ENCODE measurements at places on chromosomes 12 and 14.

GRCh38 chr12:93580682-93581081 lies 8.2 kb downstream of the SOCS2 start:
- no peak for DNase-seq

GRCh38 chr12:92365333-92365732 lies 219.7 kb upstream of the BTG1 start:
- no peak for DNase-seq

DNA sequence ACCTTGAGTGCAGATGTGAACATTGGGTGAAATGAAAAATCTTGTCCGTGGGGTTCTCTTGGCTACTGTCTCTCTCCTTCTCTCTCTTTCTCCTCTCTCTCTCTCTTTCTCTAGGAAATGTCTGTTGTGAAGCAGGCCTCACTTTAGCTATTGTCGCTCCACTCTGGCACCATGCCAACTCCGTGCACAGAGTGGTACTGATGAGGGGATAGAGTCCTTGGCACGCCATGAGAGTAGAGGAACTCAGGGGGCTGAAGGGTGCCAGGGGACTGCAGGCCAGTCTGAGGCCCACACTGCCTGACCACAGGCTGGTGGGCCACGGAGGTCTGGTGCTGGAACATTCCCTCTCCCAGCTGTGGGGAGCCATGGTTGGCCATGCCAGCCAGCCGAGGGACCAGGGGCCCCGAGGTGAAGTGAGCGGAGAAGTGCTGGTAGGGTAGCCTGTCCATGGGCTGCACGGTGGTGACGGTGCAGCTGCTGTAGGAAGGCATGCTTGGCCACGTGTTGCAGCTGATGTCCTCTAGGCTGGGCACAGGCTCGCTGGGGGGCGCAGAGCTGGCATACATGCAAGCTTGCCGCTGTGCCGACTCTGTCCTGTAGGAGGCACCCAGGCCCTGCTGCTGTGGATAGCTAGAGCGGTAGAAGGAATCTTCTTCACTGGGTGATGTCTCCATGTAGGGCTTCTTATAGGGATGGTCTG lies 50.4 kb downstream of the TBX5 start:
- DNase-seq: no peak

DNA sequence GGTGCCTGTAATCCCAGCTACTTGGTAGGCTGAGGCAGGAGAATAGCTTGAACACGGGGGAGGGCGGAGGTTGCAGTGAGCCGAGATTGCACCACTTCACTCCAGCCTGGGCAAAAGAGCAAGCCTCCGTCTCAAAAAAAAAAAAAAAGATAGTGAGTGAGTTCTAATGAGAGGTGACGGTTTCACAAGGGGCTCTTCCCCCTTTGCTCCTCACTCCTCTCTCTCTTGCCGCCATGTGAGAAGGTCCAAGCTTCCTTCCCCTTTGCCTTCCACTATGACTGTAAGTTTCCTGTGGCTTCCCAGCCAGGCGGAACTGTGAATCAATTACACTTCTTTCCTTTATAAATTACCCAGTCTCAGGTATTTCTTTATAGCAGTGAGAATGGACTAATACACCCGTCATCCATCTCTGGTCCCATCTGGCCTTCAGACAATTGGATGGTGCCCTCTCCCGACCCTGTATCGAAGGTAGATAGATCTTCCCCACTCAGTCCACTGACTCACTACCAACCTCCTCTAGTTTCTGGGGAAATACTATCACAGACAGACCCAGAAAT lies 27.0 kb upstream of the RCOR1 start:
- DNase-seq: no peak

- no peak for DNase-seq
These were observed 1.3 kb upstream of the RNU6-7 start for GRCh38 chr14:32200368-32201192.

DNA sequence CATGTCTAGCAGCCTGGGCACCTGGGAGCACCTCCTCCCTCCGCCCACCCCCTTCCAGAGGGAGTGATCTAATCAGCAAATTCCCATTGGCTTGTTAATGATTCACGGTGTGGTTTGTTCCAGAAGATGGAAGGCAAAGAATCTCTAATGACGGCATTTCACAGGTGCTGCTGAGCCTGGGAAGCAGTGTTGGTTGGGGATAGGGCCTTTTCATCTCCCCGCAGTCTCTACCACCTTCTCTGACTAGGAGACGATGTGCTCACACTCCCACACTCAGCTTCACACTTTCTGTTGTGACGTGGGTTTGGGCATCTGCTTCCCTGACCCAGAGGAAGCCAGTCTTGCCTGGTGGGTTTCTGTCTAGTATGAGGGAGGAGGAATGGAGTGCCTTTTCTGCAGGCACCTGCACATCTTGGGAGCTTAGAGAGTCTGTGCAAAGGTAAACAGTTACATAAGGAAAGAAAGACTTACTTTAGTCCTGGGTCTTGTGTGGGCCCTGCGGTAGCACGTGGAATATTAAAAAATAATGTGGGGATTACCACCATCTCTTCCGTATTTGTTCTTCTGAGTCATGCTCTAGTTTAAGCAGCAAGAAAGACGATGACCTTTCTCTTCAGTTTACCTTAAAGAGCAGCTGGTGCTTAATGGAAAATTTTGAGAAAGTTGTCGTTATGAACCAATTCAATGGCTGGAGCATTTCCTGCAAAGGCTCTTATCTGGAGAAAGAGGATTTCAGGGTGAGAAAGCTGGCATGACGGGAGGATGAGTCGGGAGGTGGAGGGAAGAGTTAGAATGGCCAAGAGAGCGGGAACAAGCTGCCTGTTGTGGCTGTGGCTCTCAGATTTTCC lies 70.6 kb upstream of the ARHGAP5 start:
- DNase-seq: no peak

DNA sequence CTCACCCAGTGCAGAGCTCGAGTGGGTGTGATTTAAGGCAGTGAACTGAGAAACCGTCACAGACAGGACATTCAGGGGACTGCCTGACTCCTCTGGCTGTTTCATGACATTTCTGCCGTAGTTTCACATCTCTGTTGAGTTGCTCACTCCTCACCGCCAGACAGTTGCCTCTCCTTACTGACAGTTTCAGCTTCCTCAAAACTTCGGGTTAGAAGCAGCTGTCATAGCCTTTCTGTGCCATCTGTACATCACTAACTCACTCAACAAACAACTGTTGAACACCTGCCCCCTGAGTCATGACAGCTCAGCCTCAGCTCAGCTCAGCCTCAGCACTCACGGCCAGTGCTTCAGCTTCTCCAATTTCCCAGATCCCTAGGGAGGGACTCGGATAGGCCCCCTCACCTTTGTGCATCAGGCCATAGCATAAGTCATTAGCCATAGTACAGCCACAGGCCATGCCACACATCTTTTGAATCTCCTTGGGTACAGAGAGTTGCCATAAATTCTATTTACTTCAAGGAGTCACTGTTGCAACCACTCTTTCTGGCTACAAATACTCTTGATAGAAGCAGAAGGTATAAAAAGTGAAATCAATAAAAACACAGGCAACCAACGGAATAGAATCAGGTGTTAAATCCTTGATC lies 6.2 kb upstream of the SLC15A4 start:
- DNase-seq: no peak

GRCh38 chr12:79624378-79624777 lies 66.4 kb downstream of the PAWR start:
- DNase-seq: no peak

- DNase-seq: no peak
These were observed 7.8 kb downstream of the ACVRL1 start for GRCh38 chr12:51915003-51915625.

GRCh38 chr12:105322070-105322469 lies 8.4 kb upstream of the C12orf75 start:
- DNase-seq: no peak

GRCh38 chr14:101497684-101498525 lies 63.4 kb upstream of the DIO3 start:
- DNase-seq: no peak

Data from SK-N-MC (cell line).